Thoracic aorta (tissue), 2 donors: ENCODE measurements at places on chromosomes 12 and 14.

DNA sequence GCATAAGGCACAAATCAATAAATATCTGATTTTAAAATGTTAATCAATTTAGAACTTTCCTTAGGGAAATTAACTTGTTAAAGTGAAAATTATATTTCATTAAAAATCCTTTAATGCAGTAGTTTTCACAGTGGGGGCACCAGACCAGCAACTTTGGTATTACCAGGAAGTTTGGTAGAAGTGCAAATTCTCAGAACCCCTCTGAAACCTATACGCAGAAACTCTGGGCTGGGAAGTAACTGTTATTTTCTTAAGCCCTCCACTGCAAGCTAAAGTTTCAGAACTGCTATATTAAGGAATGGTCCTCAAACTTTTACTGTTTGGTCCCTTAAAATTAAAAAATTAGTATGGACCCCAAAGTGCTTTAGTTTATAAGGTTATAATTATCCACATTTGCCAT lies 35.7 kb downstream of the GNPTAB start:
- no peak overlapping the region for H3K27ac ChIP-seq
- DNase-seq: no peak
- H3K4me1 ChIP-seq: no peaks in the 10 kb centered on the region
- peaks cover 5% of the 10 kb centered on the region for H3K36me3 ChIP-seq

DNA sequence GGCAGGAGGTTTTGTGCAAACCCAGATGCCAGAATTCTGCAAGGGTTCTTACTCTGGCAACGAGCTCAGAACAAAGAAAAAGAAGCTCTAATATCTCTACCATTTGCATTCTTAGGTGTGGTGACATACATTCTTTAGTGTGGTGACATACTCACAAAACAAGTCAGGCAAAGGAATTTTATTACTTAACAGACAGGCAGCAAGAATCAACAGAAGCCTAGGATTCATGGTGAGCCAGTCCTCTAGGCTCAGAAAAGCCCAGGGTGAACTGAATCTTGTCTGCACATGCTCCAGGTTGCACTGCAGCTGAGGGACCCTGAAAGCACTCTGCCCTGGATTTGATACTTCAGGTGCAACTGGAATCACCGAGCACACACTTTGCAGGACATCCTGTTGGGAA lies 122.4 kb upstream of the PTPRQ start:
- H3K27ac ChIP-seq: no peak overlapping the region
- no peak overlapping the region for H3K4me3 ChIP-seq
- H3K27me3 ChIP-seq: no peaks in the 10 kb centered on the region
- H3K4me1 ChIP-seq: no peaks in the 10 kb centered on the region

DNA sequence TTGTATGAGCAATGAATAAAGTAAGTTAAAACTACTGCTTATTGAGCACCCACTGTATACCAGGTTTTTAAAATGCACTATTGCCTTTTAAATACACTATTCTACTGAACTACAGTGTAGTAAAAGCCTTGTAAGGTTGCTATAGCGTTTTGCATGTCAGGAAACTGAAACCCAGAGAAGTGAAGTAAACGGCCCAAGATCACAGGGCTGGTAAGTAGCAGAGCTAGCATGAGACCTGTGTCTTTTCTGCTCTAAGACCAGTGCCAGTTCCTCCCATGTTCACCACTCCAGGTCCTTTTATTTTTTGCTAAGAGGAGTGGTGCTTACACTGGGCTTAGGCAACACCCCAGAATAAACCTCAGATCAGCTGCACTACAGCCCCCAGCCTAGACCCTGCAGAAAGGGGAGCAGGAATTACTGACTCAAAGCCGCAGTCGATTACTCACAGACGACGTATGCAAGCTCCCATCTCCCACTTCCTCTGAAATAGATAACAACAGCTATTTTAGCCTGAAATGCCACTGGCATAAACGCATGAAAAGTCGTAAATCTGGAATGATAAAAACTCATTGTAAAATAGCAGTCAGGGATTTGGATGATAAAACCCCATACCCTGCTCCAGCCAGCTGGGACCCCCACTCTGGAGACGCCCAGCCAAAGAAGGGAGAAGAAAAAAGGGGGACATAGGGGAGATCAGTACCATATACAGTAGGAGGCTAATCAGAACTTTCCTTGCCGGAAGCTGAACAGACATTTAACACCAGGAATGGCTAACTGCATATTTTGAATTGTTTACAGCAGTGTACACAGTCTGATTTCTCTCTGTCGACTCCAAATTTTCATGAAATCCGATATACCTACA lies 108.3 kb downstream of the NUAK1 start:
- no peak for DNase-seq
- H3K27me3 ChIP-seq: no peaks in the 10 kb centered on the region
- peaks cover 16% of the 10 kb centered on the region for H3K4me1 ChIP-seq
- H3K27ac ChIP-seq: peak overlapping the region; percentile 32

GRCh38 chr14:100448376-100448775 lies 125.2 kb downstream of the SLC25A47 start:
- H3K27me3 ChIP-seq: no peaks in the 10 kb centered on the region
- no peak for DNase-seq
- H3K4me3 ChIP-seq: no peak overlapping the region
- H3K4me1 ChIP-seq: no peaks in the 10 kb centered on the region
- no peak overlapping the region for H3K27ac ChIP-seq
- no peaks in the 10 kb centered on the region for H3K36me3 ChIP-seq

- H3K36me3 ChIP-seq: peaks cover 40% of the 10 kb centered on the region
- no peaks in the 10 kb centered on the region for H3K4me1 ChIP-seq
- no peak overlapping the region for H3K27ac ChIP-seq
- peak overlapping the region; percentile 10 for H3K4me3 ChIP-seq
These were observed 20.1 kb downstream of the ZNF84 start for GRCh38 chr12:133057446-133057845.

DNA sequence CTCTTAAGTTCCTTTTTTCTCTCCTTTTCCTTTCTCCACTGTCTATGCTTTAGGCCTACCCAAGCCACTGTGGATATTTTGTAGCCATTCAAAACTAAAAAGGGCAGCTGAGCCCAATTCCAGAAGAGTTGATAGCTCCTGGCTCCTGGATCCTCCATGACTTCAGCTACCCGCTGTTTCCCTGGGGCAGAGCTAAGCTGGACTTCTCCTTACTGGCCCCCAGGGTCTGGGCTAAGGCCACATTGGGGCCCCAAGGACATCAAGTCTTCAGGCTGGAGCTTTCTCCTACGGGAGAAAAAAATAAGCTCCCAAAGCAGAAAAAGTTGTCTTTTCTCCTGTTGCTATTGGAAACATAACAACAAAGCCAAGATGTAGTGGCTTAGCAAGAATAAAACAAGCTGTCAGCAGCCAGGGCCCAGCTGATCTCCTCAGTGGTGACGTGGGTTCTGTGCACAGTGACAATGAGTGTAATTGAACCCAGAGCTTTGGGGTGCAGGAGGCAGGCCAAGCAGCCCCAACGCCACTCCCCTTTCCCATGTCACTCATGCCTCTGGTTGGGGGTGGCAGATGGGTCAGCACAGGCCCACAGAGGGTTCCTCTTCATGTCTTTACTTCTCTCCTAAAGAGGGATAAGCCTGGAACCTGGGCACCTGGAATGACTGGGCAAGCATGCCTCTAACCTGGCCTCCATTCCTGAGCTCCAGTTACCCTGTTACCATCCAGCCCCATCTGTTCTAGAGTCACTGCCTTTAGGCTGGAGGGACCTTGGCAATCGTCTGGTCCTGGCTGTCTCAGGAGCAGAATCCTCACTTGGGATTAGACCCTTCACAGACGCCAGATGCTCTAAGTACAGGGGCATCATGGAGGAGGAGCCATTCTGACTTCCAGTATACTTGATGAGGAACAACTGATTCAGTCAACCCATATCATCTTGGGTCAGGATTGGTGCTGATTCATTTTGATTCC lies 171.2 kb downstream of the ZFP36L1 start:
- no peak for DNase-seq
- H3K27me3 ChIP-seq: no peaks in the 10 kb centered on the region
- no peak overlapping the region for H3K27ac ChIP-seq
- H3K4me3 ChIP-seq: no peak overlapping the region
- no peaks in the 10 kb centered on the region for H3K4me1 ChIP-seq

GRCh38 chr12:86712425-86712843 lies 456.2 kb upstream of the MGAT4C start:
- H3K27me3 ChIP-seq: no peaks in the 10 kb centered on the region
- no peaks in the 10 kb centered on the region for H3K36me3 ChIP-seq
- DNase-seq: no peak
- H3K4me3 ChIP-seq: no peak overlapping the region

- no peaks in the 10 kb centered on the region for H3K36me3 ChIP-seq
- H3K27me3 ChIP-seq: no peaks in the 10 kb centered on the region
- no peak overlapping the region for H3K27ac ChIP-seq
- no peak overlapping the region for H3K4me3 ChIP-seq
- peaks cover 2% of the 10 kb centered on the region for H3K4me1 ChIP-seq
These were observed 4.1 kb upstream of the CRADD start for GRCh38 chr12:93673084-93673483.

DNA sequence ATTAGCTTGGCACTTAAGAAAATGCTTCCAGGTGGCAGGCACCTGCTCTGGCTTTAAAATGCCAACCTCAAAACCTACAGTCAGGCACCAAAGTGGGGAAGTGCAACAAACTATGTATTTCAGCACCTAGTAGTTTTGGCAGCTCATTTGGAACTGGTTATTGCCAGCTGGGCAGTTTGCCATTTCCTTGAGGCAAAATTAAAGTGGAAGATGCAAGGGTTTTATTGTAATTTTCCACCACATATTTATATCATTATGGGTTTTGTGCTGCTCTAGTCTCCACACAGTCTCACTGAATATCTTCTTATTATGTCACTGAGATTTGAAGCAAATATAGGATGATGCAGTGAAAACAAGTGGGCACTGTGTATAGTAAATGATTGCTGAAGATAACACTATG lies 117.0 kb downstream of the PRKD1 start:
- DNase-seq: no peak
- H3K4me1 ChIP-seq: peaks cover 7% of the 10 kb centered on the region
- no peak overlapping the region for H3K27ac ChIP-seq
- H3K36me3 ChIP-seq: no peaks in the 10 kb centered on the region
- H3K27me3 ChIP-seq: no peaks in the 10 kb centered on the region

GRCh38 chr14:101738703-101739320 lies 22.7 kb upstream of the PPP2R5C start:
- H3K27ac ChIP-seq: no peak overlapping the region
- no peaks in the 10 kb centered on the region for H3K4me1 ChIP-seq
- DNase-seq: no peak
- no peaks in the 10 kb centered on the region for H3K27me3 ChIP-seq

- no peak overlapping the region for H3K4me3 ChIP-seq
- H3K36me3 ChIP-seq: no peaks in the 10 kb centered on the region
- no peak for DNase-seq
- H3K27me3 ChIP-seq: no peaks in the 10 kb centered on the region
- peaks cover 2% of the 10 kb centered on the region for H3K4me1 ChIP-seq
These were observed 139.6 kb downstream of the SLC2A13 start for GRCh38 chr12:39966256-39966655.

DNA sequence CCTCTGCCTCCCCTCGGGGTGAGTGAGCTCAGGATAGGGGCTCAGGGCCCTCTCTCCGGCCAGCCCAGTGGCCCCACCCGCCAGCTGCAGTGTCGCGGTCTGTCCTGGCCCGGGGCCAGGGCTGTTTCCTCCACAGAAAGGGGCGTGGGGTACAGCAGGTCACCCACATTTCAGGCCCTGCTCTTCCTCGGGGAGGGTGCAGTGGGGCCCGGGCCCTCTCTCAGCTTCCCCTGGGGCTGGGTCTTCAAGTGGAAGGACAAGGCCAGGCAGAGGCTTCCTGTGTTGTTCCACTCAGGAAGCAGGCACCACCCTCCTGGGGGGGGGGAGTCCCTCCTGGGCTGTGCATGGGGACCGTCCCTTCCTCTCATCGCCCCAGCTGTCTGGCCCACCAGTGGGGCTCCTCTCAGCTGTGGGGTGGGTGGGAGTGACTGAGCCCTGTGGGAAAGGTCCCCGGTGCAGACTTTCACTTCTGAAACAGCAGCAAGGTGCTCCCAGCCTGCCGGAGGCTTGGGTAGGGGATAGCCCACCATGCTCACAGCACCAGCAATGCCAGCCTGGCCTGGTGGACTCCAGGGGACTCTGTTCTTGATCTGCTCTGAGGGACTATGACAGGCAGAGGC lies 3.7 kb downstream of the GPR132 start:
- peak overlapping the region; percentile 18 for H3K27ac ChIP-seq
- H3K27me3 ChIP-seq: no peaks in the 10 kb centered on the region

- no peaks in the 10 kb centered on the region for H3K4me1 ChIP-seq
- H3K36me3 ChIP-seq: no peaks in the 10 kb centered on the region
- H3K27me3 ChIP-seq: no peaks in the 10 kb centered on the region
- H3K4me3 ChIP-seq: no peak overlapping the region
These were observed 37.1 kb upstream of the LMNTD1 start for GRCh38 chr12:25590011-25590721.

DNA sequence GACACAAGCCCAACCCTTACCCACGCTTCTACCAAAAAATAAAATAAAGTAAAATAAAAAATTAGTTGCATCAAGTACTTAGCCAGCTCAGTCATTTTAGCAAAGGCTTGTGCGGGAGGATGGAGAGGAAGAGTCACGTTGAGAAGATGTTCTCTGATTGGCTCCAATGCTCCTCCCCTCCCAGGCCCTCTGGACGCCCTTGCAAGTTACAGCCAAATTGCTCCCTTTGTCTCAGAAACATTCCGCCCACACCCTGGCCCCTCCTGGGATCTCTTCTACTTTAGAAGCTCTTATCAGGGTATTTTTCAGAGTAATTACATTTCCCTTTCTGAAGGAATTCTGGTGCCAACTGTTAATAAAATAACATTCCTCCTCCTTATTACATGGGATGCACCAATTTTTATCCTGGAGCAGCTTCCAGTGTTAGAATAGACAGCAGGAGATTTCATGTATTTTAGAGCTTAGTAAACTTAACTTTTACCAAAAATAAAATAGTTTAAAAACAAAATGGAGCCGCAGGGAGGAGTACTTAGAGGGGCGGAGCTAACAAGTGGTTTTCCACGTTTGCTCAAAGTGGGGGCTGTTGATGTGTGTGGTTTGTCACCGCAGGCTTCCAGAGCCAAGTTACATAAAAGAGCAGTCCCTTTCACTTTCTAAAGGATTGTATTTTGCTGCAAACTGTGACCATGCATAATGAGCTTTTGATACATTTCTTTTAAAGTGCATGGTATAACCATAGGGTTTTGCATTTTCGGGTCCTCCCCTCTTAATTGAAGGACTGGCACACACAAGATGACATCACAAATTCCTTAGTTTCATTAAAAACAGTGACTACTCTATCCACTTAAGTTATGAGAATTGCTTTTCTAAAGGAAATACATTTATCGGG lies 71.7 kb upstream of the RAP1B start:
- peaks cover 5% of the 10 kb centered on the region for H3K4me1 ChIP-seq
- DNase-seq: peak; percentile 6
- H3K4me3 ChIP-seq: peak overlapping the region; percentile 58
- H3K36me3 ChIP-seq: no peaks in the 10 kb centered on the region
- H3K27ac ChIP-seq: peak overlapping the region; percentile 79

GRCh38 chr12:108638141-108638827 lies 4.6 kb upstream of the SELPLG start:
- H3K27me3 ChIP-seq: no peaks in the 10 kb centered on the region
- H3K36me3 ChIP-seq: no peaks in the 10 kb centered on the region
- H3K4me1 ChIP-seq: peaks cover 29% of the 10 kb centered on the region
- no peak overlapping the region for H3K27ac ChIP-seq
- DNase-seq: no peak
- H3K4me3 ChIP-seq: peak overlapping the region; percentile 35

- no peaks in the 10 kb centered on the region for H3K27me3 ChIP-seq
- no peaks in the 10 kb centered on the region for H3K4me1 ChIP-seq
- no peak overlapping the region for H3K4me3 ChIP-seq
- no peaks in the 10 kb centered on the region for H3K36me3 ChIP-seq
- no peak overlapping the region for H3K27ac ChIP-seq
- DNase-seq: no peak
These were observed 1061.8 kb downstream of the BCL11B start for GRCh38 chr14:98210045-98210672.
